Activated CD4-positive, alpha-beta T cell treated with anti-CD3 and anti-CD28 coated beads, Interleukin-2, amount 50 U/mL, for 4 hours (primary cell): ENCODE measurements at places on chromosomes 7 and 10.

DNA sequence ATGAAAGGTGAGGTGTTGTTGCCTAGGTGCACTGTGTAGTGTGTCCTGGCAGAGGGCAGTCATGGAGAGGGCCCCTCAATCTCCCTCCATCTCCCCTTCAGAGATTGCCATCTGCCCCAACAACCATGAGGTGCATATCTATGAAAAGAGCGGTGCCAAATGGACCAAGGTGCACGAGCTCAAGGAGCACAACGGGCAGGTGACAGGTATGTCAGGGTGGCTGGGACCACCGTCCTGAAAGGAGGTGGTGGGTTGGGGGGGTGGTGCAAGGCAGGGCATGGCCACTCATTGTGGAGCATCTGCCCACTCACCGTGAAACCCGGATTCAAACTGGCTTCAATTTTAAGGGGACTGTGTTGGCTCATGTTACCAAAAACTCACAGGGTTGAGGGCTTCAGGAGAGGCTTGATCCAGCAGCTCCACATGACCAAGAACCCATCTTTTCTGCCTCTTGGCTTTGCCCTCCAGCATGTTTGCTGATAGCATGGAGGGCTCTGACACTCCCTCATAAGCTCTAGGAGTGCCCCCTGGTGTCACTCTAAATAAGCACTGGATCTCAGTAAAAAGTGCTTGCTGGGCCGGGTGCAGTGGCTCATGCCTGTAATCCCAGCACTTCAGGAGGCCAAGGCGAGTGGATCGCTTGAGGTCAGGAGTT is 12.2 kb downstream of the ARPC1B start:
- no peak for DNase-seq

DNA sequence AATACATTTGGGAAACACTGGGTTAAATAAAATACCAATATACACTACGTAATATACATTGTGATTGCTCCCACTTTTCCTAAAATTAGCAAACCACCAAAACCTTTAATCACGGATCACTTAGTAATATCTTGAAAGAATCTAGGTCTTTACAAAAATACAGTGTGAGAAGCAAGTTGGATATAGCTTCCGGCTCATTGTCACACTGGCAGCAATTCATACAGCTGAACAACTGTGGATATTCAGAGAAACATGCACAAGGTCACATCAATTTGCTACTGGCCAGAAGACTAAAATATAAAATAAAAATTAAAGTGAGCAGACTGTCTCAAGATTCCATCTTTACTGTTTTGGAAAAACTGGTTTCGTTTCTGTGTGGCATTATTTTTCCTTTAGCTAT is 69.1 kb downstream of the ZNF438 start:
- DNase-seq: no peak

- DNase-seq: no peak
Measured at GRCh38 chr7:27148756-27149641, 1.4 kb upstream of the HOXA6 start.

DNA sequence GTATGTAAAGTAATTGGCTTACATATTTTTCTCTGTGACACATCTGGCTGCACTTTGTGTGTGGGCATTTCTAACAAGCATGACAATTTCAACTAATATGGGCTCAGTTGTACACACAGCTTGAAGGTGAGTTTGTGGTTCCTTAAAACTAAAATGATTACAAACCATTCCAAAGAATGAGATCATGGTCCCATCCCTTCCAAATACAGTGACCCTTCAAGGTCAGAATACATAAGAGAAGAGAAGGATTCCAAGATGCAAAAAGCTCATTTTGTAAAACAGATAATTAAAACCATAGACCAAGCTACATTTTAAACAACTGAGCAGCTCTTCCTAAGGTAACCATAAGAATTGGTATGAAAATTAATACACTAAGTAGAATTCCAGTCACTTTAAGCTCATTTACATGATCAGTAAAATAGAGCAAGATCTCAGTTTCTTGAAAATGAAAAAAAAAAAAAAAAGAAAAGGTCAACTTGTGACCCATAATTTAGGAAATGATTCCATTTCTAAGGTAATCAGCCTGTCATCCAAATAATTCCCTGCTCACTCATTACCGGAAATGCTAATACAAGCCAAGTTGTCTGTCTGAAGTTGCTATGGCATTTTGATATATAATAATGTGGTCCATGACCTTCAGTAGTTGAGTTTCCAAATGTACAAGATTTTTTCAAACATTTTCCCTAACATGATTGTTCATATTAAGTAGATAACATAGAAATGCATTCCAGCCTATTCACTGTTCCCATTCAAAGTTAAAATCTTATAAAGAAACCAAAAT is 688.5 kb downstream of the PARD3 start:
- DNase-seq: no peak

DNA sequence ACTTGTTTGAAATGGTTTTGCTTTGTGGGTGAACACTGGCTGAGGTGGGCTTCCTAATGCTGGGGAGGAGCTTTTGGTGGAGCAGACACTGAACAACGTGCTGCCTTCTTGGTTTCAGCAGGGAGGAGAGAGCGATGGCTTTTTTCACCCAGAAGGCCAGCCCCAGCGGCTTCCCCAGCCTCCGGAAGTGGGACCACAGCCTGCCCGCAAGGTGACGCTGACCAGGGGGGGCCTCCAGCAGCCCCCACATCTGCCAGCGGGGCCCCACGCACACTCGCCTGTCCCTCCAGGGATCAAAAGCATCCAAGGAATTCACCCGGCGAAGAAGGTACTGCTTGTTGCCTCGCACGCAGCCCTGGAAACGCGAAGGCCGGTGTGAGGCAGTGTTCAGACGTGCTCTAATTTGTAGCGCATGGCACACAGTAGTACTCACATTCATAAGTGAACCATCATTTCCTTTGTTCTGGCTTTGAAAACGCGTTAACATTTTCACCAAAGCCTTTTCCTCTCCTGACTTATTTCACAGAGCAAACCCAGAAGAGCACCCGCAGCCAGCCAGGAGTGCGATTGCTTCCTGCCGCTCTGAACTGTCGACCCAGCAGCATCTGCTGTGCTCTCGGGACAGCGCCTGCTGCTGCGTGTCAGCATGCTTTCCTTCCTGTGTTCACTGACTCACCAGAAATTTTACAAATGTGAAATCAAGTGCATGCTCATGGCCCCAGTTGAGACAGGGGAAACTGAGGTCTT is 48.4 kb downstream of the SHH start:
- peak; percentile 38 for DNase-seq

GRCh38 chr10:90227786-90228185 is 526.4 kb downstream of the KIF20B start:
- DNase-seq: no peak
